Peyer's patch (tissue), 4 donors: ENCODE measurements at places on chromosomes 13 and 19. TPM values are rescaled to one million over a fixed set of nuclear protein-coding genes. Genes with fewer than 3 reads are reported as not detected.

DNA sequence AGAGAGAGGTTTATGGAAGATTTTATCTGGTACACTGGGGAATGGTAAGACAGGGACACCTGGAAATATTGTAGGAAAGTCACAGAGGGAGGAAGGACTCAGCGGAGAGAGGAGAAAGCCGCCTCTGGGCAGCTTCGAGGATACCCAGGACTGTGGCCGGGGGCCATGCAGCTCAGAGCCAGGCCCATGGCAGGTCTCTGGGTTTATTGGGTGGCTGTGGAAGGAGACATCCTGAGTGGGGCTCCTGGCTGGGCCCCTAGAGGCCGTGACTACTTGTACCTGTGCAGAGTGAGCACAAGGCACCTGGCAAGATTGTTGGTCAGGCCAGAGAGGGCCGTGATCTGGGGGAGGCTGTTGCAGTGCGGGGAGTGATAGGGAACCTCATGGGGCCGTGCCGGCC lies 3.4 kb downstream of the DAZAP1 start:
- no peak overlapping the region for H3K4me3 ChIP-seq
- H3K27me3 ChIP-seq: no peaks in the 10 kb centered on the region

DNA sequence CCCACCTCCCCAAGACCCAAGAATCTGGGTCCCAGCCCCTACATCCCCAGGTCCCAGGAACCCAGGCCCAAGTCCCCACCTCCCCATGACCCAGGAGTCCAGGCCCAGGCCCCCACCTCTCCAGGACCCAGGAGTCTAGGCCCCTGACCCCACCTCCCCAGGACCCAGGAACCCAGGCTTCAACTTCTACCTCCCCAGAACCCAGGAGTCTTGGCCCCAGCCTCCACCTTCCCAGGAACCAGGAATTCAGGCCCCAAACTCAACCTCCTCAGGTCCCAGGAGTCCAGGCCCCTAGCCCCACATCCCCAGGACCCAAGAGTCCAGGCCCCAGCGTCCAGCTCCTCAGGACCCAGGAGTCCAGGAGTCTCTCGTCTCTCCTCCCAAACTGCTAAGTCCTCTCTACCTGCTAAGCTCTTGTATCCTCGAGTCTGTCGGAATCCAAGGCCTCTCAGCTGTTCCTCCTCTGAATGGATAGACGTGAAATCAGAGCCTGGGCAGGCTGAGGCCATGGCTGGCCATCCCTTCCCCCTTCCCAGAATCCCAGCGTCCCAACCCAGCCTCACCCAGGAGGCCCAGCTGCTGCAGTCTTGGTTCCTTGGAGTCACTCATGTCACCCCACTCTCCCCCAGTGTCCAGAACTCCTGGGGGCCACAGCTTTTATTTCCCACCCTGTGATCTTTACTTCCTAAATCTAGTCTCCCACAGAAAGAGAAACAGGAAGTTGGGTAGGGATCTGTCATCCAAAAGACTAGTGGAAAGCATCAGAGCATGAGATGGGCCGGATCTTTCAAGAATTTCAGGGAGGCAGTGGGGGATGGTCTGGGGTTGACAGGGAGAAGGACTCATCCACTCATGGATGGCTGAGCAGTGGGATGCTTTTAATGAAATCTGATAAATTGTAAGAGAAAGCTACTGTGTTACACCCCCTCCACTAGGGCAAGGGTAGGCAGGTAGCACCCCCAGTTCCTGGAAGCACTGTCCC lies at the start of gene CD209:
Gene CD209 (minus strand): TSS at position 632 of the 982 bp plus-strand sequence. CDS start 23 bp downstream, at position 609.
- H3K4me1 ChIP-seq: no peaks in the 10 kb centered on the region
- no peak within 1 kb of the TSS for H3K27ac ChIP-seq

DNA sequence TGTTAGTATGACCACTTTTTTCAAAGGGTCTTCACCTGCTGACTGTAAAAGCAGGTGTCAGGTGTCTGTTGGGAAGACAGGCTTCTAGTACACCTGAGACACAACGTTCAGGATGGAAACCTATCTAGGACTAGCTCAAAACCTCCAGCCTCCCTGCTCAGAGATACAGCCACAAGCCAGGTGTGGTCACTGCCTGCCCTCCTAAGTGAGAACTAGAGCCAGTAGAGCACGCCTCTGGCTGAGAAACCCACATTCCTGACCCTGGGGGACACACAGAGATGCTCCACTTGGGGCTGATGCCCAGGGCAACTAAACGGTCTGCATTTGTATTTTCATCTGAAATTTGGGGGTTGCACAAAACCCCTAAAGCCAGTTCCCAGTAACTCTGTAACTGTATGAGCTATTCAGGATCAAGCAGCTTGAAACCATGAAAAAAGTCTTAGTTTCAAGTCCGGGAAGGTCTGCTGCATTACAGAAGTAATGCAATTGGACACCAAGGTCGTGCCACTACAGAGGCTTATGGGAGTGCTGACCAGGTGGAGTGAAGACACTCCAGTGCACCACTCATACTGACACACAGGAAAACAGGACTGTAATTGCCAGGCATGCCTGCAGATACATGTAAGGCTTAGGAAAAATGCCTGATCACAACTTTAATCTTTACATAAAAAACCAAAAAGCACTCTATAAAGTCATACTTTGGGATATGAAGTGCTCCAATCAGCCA lies 27.8 kb downstream of the ANKRD10 start:
- H3K36me3 ChIP-seq: peaks cover 3% of the 10 kb centered on the region

- no peaks in the 10 kb centered on the region for H3K27me3 ChIP-seq
- H3K4me3 ChIP-seq: no peak overlapping the region
- no peaks in the 10 kb centered on the region for H3K36me3 ChIP-seq
- H3K27ac ChIP-seq: no peak overlapping the region
- H3K4me1 ChIP-seq: no peaks in the 10 kb centered on the region
These were observed 103.5 kb downstream of the POSTN start for GRCh38 chr13:37495046-37495445.

DNA sequence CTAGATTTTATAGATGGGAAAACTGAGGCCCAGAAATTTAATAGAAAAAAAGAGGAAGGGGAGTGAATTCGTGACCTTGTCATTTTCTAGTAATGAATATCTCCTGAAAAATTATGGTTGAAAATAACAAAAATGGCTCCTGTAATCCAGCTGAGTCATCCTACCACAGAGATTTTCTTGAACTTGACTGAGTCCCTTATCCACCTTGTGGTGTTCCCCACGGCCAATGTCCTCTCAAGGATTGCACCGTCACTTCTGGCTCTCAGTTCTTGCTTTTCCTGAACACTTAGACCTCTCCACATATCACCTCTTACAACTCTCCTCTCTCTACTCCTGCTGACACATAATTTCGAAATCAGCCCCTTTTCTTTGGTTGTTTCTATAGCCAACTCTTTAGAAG lies 1.2 kb upstream of the KATNAL1 start:
- H3K27me3 ChIP-seq: no peaks in the 10 kb centered on the region
- no peak for DNase-seq
- H3K36me3 ChIP-seq: no peaks in the 10 kb centered on the region

DNA sequence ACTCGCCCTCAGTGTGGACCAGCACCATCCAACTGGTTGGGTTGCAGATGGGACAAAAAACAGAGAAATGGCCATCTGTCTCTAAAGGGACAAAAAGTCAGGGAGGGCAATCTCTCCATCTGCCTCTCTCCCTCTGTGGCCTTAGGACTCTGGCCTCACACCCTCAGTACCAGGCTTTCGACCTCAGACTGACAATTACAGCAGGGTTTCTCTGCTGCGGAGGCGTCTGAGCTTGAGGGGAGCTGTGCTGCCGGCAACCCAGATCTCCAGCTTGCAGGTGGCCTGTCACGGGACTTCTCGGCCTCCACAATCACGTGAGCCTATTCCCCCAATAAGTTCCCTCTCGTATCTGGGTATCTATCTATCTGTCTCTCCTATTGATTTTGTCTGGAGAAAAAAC lies 27.7 kb downstream of the MLLT1 start:
- H3K27me3 ChIP-seq: no peaks in the 10 kb centered on the region
- no peak overlapping the region for H3K27ac ChIP-seq
- no peaks in the 10 kb centered on the region for H3K4me1 ChIP-seq
- no peak overlapping the region for H3K4me3 ChIP-seq
- H3K36me3 ChIP-seq: no peaks in the 10 kb centered on the region

Gene CGB3
- not detected for total RNA-seq

Gene KRTDAP
- not detected for total RNA-seq

Gene VAV1
- total RNA-seq: 8.0 TPM
